ENCODE measurements at places on chromosomes 12 and 14.

DNA sequence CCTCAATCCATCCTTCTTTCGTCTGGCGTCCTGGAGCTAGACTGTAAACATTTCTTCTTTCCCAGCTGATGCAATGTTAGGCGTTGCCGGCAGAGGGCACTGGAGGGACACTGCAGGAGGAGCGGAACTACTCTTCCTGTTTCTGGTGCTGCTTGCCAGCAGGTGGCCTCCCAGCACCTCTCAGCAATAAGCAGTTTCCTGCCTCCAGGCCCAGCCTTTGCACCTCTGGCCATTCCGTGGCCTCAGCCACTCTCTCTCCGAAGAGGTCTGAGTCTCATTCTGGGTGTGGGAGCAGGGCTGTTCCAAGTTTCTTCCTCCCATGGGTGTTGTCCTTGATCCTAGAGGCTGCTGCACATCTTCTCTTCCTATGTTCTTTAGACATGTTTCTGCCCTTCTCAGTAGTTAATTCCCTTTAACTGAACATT is 7.5 kb upstream of the ASPG start:
- peak; percentile 76 for DNase-seq

- DNase-seq = peak; percentile 48
Observed at GRCh38 chr12:1592444-1593173, 1.8 kb downstream of the FBXL14 start.

GRCh38 chr12:50505675-50506530 is 1.1 kb downstream of the DIP2B start:
- no peak for DNase-seq

DNA sequence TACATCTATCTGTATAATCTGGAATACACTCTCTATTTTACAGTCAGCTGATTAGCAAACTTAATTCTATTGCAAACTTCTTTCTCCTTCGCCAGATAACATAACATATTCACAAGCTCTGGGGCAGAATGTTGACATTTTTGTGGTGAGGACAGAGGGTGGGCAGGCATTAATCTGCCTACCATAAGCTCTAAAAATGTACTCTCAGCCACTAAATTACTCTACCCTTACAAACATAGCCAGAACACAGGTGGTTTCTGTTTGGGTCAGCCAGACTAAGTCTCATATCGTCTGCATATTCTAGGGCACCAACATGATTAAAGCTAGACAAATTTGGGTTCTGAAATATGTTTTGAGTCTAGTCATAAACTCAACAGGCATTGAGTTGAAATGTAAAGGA is 90.1 kb downstream of the SLC6A15 start:
- no peak for DNase-seq

- DNase-seq = no peak
Observed at GRCh38 chr12:129540249-129540648, 363.6 kb downstream of the TMEM132D start.

DNA sequence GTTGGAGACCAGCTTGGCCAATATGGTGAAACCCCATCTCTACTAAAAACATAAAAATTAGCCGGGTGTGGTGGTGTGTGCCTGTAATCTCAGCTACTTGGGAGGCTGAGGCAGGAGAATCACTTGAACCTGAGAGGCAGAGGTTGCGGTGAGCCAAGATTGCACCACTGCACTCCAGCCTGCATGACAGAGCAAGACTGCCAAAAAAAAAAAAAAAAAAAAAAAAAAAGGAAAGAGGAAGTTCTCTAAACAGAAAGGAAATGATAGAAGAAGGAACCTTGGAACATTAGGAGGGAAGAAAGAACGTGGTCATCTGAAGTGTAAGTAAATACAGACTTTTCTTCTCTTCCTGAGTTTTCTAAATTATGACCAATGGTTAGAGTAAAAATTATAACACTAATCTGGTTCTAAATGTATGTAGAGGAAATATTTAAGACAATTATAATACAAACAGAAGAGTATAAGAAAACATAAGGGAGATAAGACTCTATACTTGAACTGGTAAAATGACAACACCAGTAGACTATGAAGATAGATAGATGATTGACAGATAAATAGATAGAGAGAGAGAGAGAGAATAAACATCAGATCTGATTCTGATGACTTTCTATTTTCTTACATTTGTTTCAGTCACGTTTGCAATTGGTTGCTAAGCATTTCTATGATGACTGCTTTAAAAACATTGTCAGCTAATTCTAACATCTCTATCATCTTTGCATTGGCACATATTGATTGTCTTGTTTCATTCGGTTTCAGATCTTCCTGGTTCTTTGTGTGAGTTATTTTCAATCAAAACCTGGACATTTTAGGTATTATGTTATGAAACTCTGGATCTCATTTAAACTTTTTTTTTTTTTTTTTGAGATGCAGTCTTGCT is 12.9 kb upstream of the CORO1C start:
- DNase-seq = no peak

- DNase-seq = no peak
Observed at GRCh38 chr12:93137656-93138612, 208.8 kb upstream of the EEA1 start.

GRCh38 chr12:46174919-46175318 is 93.9 kb downstream of the SLC38A1 start:
- no peak for DNase-seq

DNA sequence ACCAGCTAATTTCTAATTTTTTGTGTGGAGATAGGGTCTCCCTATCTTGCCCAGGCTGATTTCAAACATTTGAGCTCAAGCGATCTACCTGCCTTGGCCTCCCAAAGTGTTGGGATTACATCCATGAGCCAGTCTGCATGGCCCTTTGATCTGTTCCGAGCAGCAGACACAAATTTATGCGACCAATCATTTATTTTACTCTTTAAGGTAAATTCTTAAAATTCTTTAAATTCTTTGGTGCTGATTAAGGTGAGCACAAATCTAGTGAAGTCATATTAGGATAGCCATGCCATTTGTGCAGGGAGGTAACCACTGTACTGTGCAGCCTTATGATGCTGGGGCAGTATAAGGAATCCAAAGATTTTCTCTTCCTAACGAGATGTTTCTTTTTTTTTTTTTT is 135.7 kb downstream of the SRGAP1 start:
- DNase-seq = no peak

GRCh38 chr12:126369487-126370463 is 1304.5 kb downstream of the AACS start:
- DNase-seq = no peak

DNA sequence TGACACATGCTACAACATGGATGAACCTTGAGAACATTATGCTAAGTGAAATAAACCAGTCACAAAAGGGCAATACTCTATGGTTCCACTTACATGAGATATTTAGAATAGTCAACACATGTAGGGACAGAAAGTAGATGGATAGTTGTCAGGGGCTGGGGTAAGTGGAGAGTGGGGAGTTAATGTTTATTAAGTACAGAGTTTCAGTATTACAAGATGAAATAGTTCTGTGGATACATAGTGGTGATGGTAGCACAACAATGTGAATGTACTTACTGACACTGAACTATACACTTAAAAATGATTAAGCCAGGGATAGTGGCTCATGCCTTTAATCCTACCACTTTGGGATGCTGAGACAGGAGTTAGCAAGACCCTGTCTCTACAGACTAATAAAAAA is 8.7 kb downstream of the NUP107 start:
- no peak for DNase-seq

DNA sequence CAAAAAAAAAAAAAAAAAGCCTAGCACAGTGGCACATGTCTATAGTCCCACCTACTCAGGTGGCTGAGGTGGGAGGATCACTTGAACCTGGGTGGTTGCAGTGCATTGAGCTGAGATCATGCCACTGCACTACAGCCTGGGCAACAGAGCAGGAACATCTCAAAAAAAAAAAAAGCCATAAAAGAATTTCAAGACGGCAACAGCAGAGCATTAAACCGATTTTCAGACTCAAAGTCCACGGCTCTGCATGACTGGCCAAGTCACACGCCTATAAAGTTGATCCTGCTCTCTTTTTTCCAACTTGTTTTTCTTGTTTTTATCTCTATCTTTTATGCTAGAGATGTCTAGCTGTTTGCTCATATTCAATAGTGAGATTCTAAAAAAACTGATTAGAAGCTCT is 45.3 kb downstream of the FBXO34 start:
- DNase-seq = no peak

DNA sequence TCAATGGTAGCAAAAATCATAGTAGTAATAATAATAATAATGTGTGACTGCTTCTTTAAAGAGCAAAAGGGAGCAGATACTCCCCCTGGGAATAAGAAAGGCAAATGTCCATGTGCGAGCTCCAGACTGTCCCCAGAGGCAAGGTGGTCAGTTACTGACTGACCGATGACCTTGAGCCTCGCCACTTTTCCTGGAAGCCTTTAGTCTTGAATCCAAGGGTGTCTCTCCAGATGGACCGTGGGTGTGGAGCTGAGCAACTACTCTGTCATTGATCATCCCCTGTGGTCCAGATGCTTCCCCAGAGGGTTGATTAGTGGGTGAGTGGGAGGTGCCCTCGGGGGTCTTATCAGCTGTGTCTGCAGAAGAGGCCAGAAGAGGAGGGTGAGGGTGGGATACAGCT is 418.5 kb upstream of the TBX3 start:
- no peak for DNase-seq

- DNase-seq = no peak
Observed at GRCh38 chr12:75553398-75553797, 42.0 kb upstream of the KRR1 start.

DNA sequence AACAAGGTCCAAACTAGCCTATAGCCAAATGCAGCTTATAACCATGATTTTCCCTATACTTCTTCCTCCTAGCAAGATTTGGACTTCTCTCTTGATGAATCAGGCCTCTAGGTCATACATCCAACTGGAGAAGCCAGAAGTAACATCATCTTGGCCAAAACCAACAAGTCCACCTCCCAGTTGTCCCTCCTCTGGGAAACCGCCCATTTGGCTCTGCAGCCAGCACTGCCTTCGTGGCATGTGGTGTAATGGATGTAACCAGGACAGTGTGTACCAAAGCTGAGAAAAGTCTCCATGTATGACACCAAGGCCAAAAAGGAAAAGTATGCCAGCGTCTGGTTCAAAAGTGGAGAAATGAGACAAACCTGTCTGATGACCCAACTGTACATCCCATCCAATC is 59.3 kb upstream of the VASH1 start:
- no peak for DNase-seq

GRCh38 chr12:53960187-53961024 is 5.7 kb downstream of the HOXC12 start:
- DNase-seq = no peak

- DNase-seq = no peak
Observed at GRCh38 chr12:53090554-53090953, 6.9 kb upstream of the IGFBP6 start.

DNA sequence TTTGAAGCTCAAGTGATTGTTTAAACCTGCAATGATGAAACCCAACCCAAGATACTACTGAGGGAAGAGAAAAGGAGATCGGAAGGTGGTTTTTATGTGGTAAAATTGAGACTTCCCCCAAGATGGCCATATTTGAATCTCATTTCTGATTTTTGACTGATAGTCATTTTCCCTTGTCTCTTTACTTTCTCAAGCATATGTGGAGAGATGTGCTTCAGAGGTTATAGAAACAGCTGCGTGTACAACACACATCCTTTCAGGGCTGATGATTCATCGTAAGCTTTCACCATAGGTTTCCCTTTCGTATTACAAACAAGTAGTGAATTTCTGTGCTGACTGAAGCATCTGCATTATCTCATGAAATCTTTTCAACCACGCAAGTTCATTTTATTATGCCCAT is 276.2 kb downstream of the EMP1 start:
- no peak for DNase-seq

DNA sequence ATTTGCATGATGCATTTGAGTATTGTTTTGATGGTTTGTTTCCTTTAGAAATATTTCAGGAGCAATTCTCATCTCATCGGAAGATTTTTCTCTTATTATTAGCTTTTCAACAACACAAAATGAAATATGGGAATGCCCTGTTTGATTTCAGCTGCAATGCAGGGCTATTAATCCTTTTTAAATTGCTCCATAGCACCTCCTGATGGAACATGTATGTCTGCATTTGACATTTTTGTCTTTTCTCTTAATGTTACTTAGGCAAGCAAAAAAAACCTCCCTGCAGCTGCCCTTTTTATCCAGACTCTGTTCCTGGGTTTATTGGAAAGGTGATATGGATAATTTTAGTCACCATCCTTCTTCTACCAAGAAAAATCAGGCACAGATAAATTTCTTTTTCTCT is 895.8 kb downstream of the RPS29 start:
- no peak for DNase-seq

GRCh38 chr12:124930586-124930985 is 16.1 kb upstream of the UBC start:
- DNase-seq = no peak

DNA sequence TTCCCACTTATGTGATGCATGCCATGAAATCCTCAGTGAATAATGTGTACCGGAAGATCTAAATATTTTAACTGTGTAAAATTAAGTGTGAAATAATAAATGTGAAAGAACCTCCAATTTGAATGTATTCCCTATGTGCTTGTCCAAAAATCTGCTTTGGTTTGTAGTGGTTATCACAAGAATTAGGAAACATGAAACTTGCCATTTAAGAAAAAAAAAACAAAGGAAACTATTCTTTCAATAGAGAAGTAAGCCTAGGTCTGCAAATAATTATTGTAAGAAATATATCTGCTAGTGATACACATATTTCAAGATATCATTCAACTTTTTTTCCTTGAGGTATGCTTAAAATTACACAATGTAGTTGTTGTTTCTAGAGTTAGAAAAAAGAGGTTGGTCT is 500.4 kb downstream of the SLC6A15 start:
- DNase-seq = no peak

DNA sequence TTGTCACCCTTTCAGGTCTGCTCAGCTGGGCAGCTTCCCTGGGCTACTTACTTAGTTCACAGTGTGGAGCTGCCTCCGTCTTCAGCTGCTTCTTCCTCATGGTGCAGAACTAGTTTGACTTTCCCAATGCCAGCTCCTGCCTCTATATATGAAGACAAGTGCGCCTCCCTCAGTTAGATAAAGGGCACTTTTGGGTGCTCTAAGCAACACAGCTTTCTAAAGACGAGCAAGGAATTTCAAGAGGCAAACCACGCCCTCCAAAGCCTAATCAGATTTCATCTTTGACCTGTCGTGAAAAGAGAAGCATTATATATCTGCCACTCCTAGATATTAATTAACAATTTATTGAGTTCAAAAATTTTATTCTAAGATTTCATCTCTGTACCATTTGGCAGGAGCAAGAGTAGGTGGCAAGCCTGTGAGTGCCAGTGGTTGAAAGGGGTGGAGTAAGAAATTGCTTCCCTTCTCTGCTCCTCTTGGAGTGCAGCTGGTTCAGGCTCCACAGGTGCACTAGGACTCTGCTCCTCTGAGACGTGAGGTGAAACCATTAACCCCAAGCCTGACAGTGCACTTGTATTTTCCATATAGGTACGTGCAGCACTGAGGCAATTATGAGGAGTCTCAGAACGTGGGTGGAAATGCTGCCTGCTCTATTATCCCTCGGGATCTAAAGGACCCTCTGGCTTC is 2.1 kb upstream of the SLC11A2 start:
- no peak for DNase-seq

- no peak for DNase-seq
Observed at GRCh38 chr12:52566847-52567291, 6.8 kb downstream of the KRT74 start.

DNA sequence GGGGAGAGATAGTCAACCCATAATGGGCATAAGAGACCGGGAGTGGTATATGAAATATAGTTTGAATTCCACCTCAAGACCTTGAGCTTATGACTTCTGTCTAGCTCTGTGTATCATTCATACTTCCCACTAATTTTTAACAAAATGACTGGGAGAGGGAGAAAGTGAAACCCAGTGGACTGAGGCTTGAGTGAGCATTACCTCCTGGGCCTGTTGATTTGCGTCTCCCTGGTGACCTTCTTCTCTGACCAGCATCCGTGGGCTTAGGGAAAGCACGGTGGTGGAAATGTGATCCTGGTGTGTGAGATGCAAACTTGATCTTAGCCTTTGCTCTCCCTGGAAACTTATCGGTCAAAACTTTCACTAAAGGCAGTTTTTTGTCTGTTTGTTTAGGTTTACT is 207.9 kb upstream of the BCL2L14 start:
- no peak for DNase-seq
